ENCODE measurements at places on chromosomes 7 and 10. TPM values are rescaled to one million over a fixed set of nuclear protein-coding genes. Genes with fewer than 3 reads are reported as not detected.
A peak's percentile ranks its signal among the peaks of the same experiment; 100 is the strongest.

GRCh38 chr7:119037941-119038340, 813.4 kb downstream of the ANKRD7 start:
- no peaks in the 10 kb centered on the region for H3K36me3 ChIP-seq
- no peak for DNase-seq
- no peak overlapping the region for H3K4me3 ChIP-seq
- H3K27ac ChIP-seq, result no peak overlapping the region

GRCh38 chr10:75410132-75411005, 8.8 kb upstream of the ZNF503 start:
- H3K27me3 ChIP-seq, result peaks cover 60% of the 10 kb centered on the region
- H3K36me3 ChIP-seq, result no peaks in the 10 kb centered on the region
- no peak overlapping the region for H3K27ac ChIP-seq
- H3K4me3 ChIP-seq, result peak overlapping the region; percentile 23

GRCh38 chr7:139808427-139808826, 20.6 kb upstream of the TBXAS1 start:
- H3K27ac ChIP-seq, result no peak overlapping the region
- no peak overlapping the region for H3K4me3 ChIP-seq
- H3K27me3 ChIP-seq, result peaks cover 2% of the 10 kb centered on the region
- peaks cover 2% of the 10 kb centered on the region for H3K36me3 ChIP-seq

DNA sequence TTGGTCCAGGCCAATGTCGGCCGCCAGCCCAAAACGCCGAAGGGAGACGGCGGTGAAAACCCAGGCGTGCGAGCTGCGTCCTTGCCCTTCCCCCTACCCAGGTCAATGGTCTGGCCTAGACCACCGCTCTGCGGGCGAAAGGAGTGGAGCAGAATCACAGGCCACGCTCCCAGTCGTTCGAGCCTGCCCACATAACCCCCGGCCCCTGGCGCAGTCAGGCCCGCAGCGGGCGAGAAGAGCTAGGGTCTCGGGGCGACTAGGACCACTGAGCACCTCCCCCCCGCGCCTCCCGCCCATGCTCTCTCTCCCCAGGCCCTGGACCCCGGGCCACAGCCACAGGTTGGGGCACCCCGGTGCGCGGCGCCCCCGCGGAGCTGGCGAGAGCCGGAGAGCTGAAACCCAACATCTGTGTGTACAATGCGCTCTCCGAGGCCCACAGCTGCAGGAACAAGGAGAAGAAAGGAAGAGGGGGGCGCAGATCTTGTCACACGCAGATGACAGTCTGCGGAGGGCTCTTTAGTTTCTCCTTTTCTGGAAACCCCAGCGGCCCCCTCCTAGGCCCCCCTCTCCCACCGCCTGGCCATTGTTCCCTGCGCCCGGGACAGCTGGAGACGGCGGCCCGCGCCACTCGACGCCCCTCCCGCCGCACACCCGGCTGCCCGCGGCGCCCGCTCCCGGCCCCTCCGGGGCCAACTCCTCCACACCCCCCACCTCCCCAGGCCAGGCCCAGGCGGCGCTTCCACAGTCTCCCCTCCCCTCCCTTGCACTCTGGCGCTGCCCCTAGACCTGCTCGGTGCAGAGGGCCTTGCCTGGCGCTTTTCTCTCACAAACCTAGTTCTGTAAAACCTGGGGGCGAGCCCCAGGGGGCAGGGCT, 355.0 kb downstream of the DNAJB6 start:
- peaks cover 41% of the 10 kb centered on the region for H3K27me3 ChIP-seq
- H3K4me3 ChIP-seq, result peak overlapping the region; percentile 19
- no peak overlapping the region for H3K27ac ChIP-seq
- DNase-seq, result no peak

DNA sequence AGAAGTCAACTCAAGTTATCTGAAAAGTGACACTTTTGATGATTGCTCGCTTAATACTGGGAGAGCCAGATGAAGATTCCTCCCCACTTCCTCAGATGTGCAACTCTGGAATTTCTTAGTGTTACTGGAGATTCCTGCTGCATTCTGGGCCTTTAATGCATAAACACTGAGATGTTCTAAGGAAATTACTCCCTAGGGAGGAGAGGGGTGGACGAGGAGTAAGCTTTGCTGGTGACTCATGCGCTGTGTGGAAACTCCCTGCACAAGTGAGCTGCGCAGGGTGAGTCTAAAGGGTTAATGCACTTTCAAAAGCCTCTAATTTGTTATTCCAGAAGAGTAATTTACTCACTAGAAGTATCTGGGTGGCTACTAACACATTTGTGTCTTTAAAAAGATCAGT, 46.3 kb downstream of the EGFR start:
- H3K27ac ChIP-seq, result no peak overlapping the region
- peaks cover 5% of the 10 kb centered on the region for H3K4me1 ChIP-seq
- no peaks in the 10 kb centered on the region for H3K36me3 ChIP-seq
- no peak overlapping the region for H3K4me3 ChIP-seq
- no peak for DNase-seq
- peaks cover 47% of the 10 kb centered on the region for H3K27me3 ChIP-seq

GRCh38 chr7:38177621-38178003, 433 bp upstream of the STARD3NL start:
- H3K27me3 ChIP-seq, result peaks cover 10% of the 10 kb centered on the region
- H3K4me3 ChIP-seq, result peak overlapping the region; percentile 95
- H3K36me3 ChIP-seq, result no peaks in the 10 kb centered on the region
- peak overlapping the region; percentile 92 for H3K27ac ChIP-seq
- peaks cover 38% of the 10 kb centered on the region for H3K4me1 ChIP-seq

- peak overlapping the region; percentile 85 for H3K4me3 ChIP-seq
- H3K27me3 ChIP-seq, result no peaks in the 10 kb centered on the region
- peaks cover 11% of the 10 kb centered on the region for H3K36me3 ChIP-seq
- DNase-seq, result no peak
- H3K27ac ChIP-seq, result no peak overlapping the region
- H3K4me1 ChIP-seq, result peaks cover 28% of the 10 kb centered on the region
These were observed 1.1 kb upstream of the ARPC1A start for GRCh38 chr7:99324559-99324958.

Gene HMX3
- not detected for total RNA-seq

GRCh38 chr7:42445691-42446090, 208.7 kb upstream of the GLI3 start:
- no peaks in the 10 kb centered on the region for H3K36me3 ChIP-seq
- DNase-seq, result no peak
- no peaks in the 10 kb centered on the region for H3K4me1 ChIP-seq
- no peak overlapping the region for H3K4me3 ChIP-seq
- no peak overlapping the region for H3K27ac ChIP-seq

Gene RNF148
- not detected for total RNA-seq
